NCI-H2081 treated with DMSO at 0.1 percent for 48 hours (cell line): ENCODE measurements at places on chromosomes 12 and 14.

DNA sequence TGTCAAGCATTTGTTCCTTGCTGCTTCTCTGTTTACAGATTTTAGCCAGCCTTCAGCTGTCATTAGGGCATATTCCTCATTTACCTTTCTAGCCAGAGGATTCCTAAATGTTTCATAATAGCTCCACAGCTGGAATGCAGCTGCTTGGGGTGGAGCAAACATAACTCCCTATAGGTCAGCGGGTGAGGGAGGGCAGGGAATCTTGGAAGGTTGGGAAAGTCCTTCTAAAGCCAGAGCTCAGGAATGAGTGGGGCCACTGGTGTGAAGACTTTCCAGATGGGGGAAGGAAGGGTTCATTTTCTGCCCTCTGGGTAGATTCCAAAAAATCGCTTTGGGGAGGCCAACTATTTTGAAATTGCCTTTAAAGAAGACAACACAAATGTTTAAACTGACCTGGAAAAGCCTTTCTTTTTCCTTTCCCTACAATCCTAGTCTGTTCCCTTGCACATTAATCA lies 16.3 kb upstream of the IRF2BPL start:
- no peak for DNase-seq

- DNase-seq = no peak
Observed at GRCh38 chr12:44526655-44527182, 349.4 kb downstream of the NELL2 start.

GRCh38 chr14:91219517-91220389 lies 24.8 kb downstream of the GPR68 start:
- DNase-seq = no peak

DNA sequence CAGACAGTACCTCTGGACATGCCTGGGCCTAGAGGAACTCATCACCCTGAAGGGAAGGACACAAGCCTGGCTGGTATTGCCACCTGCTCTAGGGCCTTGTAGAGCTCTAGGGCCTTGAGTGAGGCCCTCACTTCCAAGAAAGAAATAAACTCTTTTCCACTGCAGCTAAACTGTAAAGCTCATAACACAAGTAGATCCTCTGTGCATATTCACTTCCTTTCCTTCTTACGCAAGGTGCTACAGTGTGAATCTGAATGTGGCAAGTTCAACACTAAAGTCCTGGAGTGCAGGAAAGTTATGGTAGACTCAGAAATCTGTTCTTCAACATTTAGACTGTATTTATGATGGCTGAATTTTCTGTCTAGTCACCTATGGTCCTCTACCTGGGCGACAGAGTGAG lies 14.5 kb downstream of the RNASE3 start:
- DNase-seq = no peak

DNA sequence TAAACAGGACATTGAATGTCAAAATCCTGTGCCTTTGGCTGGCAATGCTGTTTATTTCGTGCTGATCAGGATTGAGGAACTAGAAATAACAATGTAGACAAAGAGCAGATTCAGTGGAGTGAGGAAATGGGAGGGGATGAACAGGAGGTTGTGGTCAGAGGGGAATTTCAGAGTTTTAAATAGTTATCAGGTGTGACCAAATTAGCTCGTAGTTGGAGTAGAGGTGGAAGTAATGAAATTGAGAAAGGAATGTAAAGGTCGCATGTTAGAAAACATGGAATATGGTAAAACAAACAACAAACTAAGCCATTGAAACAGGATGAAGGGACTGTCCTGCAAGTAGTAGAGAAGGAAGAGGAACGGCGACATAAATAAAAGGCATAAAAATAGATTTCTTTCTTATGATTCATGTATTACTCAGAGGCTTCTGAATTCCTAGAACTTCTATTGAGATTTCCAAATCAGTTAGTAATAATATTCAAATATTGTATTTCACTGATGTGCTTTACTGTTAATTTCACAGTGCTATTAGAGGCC lies 9.5 kb upstream of the SAV1 start:
- no peak for DNase-seq

DNA sequence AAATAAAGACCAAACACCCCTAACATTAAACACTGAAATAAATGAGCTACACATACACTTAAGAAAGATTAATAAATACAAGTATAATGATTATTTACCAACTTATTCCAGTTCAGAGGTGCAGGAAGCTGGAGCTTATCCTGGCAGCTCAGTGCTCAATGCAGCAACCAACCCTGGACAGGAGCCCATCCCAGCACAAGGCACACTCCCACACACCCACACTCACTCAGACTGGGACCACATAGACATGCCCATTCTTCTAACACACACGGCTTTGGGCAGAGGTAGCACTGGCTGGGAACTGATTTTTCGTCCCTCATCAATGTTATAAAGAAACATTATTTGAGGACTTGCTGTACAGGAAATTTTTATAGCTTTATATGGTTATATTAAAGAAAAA lies 797.4 kb downstream of the RPS29 start:
- no peak for DNase-seq

GRCh38 chr14:35532783-35533356 lies 1.1 kb upstream of the INSM2 start:
- DNase-seq = no peak

DNA sequence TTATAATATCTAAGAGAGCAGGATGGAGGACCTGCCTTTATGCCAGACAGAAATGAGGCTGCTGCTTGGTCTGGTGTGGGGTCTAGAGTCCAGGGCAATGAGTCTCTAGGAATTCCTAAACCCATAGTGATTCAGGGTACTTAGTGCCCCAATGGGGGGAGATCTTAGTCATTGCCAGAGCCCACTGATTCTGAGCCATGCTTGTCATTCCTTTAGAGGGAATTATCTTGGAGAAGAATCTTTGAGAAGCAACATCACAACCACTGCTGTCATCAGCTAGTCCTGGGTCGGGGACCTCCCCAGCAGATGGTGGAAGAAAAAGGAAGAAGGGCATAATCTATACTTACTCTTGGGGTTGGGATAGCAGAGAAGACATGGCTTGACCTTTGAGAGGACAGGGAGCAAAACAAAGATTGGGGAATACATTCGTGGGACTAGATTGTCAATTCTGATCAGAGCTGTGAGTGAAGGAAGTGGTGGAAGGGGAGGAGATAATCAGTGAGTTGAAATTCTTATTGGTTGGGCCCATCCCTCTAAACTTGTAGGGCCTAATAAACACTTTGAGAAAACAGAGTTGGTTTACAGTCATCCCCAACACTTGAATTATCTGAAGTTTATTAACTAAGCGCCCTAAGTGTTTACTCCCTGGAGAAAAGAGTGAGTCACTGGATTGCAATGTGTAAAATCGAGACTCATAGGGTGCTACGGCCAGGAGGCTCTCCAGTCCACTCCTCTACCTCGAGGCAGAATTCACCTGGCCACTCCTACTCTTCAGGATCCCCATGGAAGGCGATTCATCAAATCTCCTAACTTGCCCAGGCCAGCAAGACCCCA lies 3.0 kb upstream of the KRT3 start:
- DNase-seq = no peak

DNA sequence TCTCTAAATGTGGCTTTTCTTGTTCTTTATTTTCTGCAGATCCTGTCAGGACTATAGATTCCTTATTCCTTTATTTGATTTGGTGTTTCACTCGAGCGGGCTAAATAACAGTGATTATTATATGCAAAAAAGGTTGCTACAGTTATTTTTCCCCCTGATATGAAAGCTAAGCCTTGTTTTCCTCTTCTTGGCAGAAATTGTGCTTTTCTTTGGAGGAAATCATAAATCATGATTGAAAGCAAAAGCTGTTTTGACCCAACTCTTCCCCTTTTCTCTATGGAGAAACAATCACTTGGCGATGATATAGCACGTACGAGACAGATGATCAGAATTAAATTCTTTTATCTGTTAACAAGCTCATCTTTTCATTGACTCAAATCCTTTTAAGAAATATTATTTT lies 31.4 kb downstream of the PPFIBP1 start:
- no peak for DNase-seq

DNA sequence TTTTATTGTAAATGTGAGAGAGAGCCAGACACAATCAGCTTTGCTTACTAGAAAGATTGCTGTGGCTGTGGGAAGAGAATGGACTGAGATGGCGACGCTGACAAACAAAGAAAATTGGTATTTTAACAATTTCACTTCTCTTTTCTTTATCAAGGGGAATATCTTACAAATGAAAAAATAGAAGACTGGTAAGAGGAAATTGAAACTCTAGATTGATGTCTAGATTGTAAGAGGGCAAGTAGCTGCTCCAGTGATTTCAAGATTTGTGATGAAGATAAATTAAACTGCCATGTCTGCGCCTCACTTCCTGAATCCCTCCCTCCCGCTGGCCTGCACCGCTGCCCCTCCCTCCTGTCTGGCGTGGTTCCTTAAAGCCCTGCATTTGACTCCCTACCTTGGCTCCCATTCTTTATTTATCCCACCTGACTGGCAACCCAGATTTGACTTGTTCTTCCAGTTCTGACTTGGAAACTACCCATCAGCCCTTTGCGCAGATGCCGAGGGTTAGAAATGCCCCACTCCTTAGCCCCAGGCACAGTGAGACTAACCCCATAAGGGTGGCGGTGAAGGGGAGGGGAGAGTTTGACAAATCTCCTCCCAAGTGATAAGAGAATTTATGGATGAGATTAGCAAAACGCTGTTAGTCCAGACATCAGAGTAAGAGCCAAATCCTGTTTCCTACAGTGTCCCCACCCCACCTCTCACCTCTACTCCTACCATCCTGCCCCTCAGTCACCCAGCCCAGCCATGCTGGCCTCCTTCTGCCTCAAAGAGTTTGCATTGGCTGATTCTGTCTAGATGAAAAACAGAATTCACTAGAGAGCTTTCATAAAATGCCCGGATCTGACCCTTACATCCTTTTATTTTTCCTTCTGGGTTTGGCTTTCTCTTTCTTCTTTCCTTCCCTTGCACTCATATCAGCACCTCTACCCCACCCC lies 125.3 kb upstream of the ATF7IP start:
- no peak for DNase-seq

- no peak for DNase-seq
Observed at GRCh38 chr14:102927346-102927877, 4.9 kb downstream of the AMN start.

DNA sequence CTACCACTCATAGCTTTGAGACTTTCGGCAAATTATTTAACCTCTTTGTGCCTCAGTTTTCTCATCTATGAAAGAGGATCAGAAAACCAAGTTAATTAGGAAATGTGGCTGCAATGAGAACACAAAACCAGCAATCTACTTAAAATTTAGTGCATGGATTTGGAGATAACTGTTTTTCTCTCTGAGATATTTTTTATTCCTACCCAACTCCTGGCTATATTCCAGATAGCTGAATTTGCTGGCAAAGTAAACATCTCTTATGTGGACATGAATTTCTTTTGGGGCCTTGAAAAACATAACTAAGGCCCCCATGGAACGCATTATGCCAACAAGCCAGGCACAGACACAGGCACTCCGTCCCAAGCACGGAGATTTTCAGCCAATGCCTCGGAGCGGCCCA lies 53.4 kb upstream of the FOXN3 start:
- DNase-seq = no peak

DNA sequence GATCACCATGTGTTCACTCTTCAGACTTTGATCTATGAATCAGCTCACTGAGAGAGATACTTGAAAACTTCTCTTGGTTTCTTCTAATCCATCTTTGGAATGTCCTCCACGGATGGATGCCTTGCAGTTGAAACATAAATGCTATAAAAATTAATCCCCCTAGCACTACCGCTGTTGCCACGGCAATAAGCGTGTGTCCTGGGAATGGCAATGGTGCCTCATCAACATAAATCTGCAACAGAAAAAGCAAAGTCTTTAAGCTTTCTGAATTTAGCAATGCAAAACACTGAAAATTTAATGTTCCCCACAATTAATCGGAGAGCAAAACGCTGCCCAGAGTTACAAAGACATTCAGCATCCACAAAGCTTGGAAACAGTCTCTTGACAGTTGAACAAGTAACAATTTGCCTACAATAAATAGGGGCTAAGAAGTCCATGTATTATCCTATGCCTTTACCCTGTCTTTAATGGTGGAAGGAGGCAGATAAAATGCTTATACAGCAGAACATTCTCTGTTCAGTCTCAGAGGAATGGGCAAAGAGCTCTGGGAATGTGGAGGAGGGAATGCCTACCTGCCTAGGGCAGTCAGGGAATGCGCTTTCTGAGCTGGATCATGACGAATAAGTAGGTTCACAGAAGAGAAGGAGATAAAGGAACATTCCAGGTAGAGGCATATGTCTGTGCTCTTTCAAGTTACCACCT lies 70.9 kb upstream of the PPP4R3A start:
- DNase-seq = no peak

GRCh38 chr12:4270831-4271716 lies 2.5 kb upstream of the CCND2 start:
- no peak for DNase-seq

- no peak for DNase-seq
Observed at GRCh38 chr12:3363608-3364007, 127.4 kb upstream of the PRMT8 start.

DNA sequence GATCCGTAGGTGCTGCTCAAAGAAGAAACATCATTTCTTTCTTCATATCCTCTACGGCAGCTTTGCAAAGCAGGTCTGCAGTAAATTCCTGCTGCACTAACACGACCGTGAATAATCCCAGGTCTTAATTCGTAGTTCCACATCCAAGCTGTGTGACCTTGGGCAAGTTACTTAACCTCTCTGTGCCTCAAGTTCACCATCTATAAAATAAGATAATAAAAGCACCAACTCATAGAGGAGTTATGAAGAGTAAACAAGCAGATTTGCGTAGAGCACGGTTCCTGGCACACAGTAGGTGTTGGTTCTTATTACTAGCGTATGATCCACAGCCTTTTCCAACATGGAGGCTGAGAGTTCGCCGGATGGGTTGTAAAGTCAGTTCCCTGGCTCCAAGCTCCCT lies 3.6 kb downstream of the NCOR2 start:
- no peak for DNase-seq

- no peak for DNase-seq
Observed at GRCh38 chr12:19671695-19672094, 232.4 kb downstream of the AEBP2 start.

- DNase-seq = no peak
Observed at GRCh38 chr12:101733166-101733565, 6.1 kb downstream of the SYCP3 start.

DNA sequence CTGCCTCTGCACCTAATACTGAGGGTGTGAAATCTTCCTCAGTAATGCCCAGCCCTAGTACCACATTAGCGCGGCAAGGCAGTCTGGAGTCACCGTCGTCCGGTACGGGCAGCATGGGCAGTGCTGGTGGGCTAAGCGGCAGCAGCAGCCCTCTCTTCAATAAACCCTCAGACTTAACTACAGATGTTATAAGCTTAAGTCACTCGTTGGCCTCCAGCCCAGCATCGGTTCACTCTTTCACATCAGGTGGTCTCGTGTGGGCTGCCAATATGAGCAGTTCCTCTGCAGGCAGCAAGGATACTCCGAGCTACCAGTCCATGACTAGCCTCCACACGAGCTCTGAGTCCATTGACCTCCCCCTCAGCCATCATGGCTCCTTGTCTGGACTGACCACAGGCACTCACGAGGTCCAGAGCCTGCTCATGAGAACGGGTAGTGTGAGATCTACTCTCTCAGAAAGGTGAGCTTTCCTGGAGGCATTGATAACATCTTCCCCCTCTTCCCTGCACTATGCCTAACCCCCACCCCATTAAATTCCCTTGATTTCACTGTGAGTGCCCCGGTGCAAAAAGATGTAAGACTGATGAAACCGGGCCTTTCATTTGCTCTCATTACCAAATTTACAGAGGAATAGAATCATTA lies 291.4 kb downstream of the NAV3 start:
- DNase-seq = no peak

GRCh38 chr12:131828671-131829355 lies 620 bp downstream of the MMP17 start:
- DNase-seq = no peak
